Endothelial cell (in vitro differentiated cells): ENCODE measurements at places on chromosomes 3 and 15.

- DNase-seq: no peak
Measured at GRCh38 chr15:85406916-85407315, 26.5 kb downstream of the AKAP13 start.

DNA sequence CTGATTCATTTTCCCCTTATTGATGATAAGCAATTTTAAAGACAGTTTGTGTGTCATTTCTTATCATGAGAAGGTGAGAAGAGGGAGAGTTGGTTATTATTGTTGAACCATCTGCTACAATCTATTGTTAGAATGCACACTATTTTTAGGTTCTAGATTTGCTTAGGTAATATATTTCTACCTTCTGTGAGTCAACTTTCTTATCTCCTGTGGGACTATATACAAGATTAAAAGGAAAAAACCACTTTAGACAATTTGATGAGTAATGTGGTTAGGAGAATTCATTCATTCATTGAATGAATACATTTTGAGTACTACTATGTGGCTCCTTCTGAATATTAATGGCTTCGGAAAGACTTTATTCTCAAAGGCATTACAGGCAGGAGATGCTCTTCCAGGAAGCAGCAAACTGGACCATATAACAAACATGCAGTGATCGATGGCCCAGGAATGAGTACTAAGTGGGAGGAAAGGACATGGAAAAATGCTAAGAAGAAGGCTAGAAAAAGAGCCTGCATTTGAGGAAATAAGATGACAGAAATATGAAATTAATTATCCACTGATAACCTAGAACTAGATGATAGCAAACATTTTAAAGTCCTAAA lies 22.4 kb downstream of the SPTSSB start:
- no peak for DNase-seq

GRCh38 chr3:196969660-196970546 lies 1.3 kb upstream of the PIGZ start:
- DNase-seq: peak; percentile 86

GRCh38 chr3:74640211-74640610 lies 25.8 kb upstream of the CNTN3 start:
- no peak for DNase-seq

- no peak for DNase-seq
Measured at GRCh38 chr3:30847592-30847991, 46.9 kb downstream of the GADL1 start.

GRCh38 chr3:113968986-113969385 lies 21.2 kb downstream of the ZDHHC23 start:
- DNase-seq: no peak
